ENCODE measurements at places on chromosomes 3 and 15. TPM values are rescaled to one million over a fixed set of nuclear protein-coding genes. Genes with fewer than 3 reads are reported as not detected.

The VIPR1 gene
- 3.5 TPM for total RNA-seq

The FETUB gene
- not detected for total RNA-seq

The SHC4 gene
- 7.2 TPM for total RNA-seq

The SLC27A2 gene
- not detected for total RNA-seq

The HCN4 gene
- total RNA-seq, result not detected

The BCL2A1 gene
- total RNA-seq, result not detected

The RASGRP1 gene
- not detected for total RNA-seq

The C3orf22 gene
- total RNA-seq, result not detected

The CCDC54 gene
- not detected for total RNA-seq

The LRRIQ4 gene
- total RNA-seq, result not detected

The CCDC9B gene
- 55.8 TPM for total RNA-seq

The ANKRD63 gene
- total RNA-seq, result not detected

The KCNH8 gene
- total RNA-seq, result not detected

GRCh38 chr3:49006408-49007067 is 653 bp upstream of the WDR6 start:
- H3K4me3 ChIP-seq, result peak overlapping the region; percentile 77
- H3K4me1 ChIP-seq, result peaks cover 13% of the 10 kb centered on the region
- H3K27ac ChIP-seq, result peak overlapping the region; percentile 96
- H3K27me3 ChIP-seq, result no peaks in the 10 kb centered on the region

DNA sequence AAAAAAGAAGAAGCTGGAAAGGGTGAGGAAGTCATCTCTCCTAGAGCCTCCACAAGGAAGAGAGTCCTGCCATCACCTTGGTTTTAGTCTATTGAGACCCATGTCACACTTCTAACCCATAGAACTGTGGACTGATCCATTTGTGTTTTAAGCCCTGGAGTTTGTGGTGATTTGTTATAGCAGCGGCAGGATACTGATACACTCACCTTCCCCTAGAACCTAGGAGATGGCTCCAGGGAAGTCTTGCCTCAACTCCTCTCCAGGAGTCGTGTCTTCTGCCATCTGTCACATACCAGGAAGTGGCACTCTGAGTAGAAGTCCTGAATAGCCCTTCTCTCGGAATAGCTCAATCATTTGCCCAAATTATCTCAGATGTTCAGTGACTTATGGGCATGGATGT is 14.6 kb upstream of the APBA2 start:
- H3K27me3 ChIP-seq, result no peaks in the 10 kb centered on the region
- no peak for DNase-seq
- no peak overlapping the region for H3K4me3 ChIP-seq

DNA sequence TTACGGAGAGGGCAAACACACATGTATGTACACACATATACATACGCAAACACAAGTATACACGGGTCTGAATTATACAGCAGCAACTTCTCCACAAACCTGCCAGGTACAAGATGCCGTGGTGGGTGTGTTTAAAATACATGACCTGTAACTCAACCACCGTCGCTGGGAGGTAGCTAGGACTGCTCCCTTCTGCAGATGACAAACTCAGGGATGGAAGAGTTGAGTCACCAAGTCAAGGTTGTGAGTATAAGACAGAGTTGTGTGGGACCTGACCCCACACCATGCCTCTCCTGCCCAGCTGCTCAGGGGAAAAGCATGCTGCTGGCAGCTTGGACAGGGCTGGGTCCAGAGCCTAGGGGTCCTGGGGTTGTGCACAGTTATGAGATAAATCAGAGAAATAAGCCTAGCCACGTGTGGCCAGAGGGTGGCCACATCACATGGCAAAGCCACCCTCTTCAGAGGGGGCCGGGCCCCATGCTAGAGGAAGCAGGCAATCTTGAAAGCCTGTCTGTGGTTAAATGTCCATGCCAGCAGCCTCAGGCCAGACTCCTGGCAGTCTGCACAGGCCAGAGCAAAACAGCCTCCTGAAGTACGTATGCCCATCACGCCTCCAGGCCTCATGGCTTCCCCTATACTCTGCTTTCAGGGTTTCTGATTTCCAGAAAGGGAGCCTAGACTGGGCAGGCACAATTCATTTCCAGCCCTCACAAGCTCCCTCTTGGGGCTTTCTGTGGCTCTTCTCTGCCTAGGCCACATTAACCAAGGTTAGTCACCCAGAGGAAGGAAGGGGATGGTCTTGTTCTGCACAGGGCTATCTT is 107.7 kb upstream of the RPL32 start:
- H3K36me3 ChIP-seq, result no peaks in the 10 kb centered on the region
- H3K4me3 ChIP-seq, result no peak overlapping the region
- no peak for DNase-seq

DNA sequence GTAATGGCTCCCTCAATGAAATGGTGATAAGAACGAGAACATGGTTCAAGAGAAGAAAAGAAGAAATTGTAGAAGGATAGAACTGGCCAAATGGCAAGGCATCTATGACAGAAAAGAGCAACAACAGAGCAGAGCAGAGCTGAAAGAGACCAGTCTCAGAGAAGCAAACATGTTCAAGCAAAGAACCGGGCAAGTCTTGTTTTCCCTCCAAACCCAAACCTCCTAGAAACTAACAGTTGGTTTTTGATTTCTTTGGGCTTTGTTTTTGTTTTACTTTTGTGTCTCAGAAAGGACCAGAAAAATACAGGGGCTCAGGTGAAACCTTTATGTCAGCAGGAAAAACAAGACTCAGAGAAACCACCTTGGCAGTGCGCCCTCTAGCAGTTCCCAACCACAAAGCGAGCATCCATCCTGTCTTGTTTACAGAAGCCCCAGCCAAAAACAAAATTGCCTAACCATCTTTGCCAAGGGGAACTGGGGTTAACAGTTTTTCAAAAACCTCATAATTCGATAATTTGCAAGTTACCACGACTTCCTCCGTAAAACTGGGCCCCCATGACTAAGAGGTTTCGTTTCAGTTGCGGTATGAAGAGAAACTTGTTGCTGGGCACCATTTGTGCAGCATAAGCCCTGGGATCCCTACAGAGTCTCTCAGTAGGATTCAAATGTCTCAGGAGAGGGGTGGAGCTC is 159.2 kb upstream of the SLC24A5 start:
- DNase-seq, result no peak
- no peak overlapping the region for H3K4me3 ChIP-seq

- no peak overlapping the region for H3K27ac ChIP-seq
- no peak overlapping the region for H3K4me3 ChIP-seq
- no peaks in the 10 kb centered on the region for H3K36me3 ChIP-seq
- H3K4me1 ChIP-seq, result no peaks in the 10 kb centered on the region
Observed at GRCh38 chr3:118102737-118103136, 931.9 kb downstream of the IGSF11 start.

DNA sequence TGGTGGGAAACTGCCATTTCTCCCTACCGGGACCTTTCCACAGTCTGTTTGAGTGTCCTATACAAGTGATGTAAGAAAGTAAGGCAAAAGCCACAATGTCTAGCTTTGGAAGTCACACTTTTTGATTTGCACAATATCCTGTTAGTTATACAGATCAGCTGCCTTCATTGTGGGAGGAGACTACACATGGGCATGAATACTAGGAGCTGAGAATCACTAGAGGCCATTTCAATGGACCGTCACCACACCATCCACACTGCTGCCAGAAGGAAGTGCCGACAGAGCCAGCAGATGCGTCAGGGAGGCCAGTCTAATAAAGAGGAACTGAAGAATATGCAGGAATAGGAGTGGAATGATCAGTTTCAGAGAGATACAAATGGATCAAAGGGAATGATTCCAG is 65.8 kb downstream of the SCN11A start:
- no peaks in the 10 kb centered on the region for H3K27me3 ChIP-seq
- DNase-seq, result no peak
- H3K4me1 ChIP-seq, result no peaks in the 10 kb centered on the region
- no peak overlapping the region for H3K27ac ChIP-seq
- no peak overlapping the region for H3K4me3 ChIP-seq

- no peaks in the 10 kb centered on the region for H3K4me1 ChIP-seq
- DNase-seq, result no peak
- H3K27ac ChIP-seq, result no peak overlapping the region
- no peaks in the 10 kb centered on the region for H3K36me3 ChIP-seq
Observed at GRCh38 chr3:175311946-175312345, 452.8 kb downstream of the NAALADL2 start.

GRCh38 chr3:122615303-122615702 is 37.9 kb downstream of the PARP15 start:
- DNase-seq, result no peak
- no peak overlapping the region for H3K27ac ChIP-seq
- no peaks in the 10 kb centered on the region for H3K4me1 ChIP-seq

DNA sequence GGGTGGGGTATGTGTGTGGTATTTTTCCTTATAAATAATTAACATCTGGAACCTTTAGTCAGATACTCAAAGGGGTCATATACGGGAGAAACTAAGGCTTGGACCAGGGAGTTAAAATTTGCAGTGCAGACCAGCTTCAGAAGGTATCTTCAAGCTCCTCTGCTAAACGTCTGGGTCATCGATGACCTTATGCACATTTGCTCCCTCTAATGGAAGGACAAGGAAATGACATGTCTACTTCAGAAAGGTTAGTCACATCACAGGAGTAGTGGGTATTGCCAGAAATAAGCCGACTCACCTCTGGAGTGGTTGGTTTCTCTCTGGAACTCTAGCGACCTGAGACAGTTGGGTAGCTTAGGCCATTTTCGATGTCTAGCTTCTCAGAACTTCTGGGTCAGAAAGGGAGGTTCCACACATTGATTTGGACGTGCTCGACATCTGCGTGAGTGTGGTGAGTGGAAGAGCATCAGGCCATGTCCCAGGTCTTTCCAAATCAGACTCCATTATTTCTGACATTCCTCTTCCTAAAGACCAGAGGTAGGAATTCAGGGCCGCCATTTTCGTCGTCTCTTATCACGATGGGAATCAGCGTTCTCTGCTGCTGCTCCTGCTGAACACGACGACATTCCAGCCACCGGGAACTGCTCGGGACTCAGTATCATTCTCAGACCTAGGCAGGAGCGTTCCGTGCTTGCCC is 31.8 kb upstream of the RASA2 start:
- no peak overlapping the region for H3K4me3 ChIP-seq
- peaks cover 15% of the 10 kb centered on the region for H3K4me1 ChIP-seq
- no peaks in the 10 kb centered on the region for H3K27me3 ChIP-seq
- H3K36me3 ChIP-seq, result no peaks in the 10 kb centered on the region
- DNase-seq, result no peak

- H3K27ac ChIP-seq, result no peak overlapping the region
- H3K27me3 ChIP-seq, result no peaks in the 10 kb centered on the region
- no peak for DNase-seq
- H3K4me1 ChIP-seq, result no peaks in the 10 kb centered on the region
Observed at GRCh38 chr15:69119683-69120395, 40.6 kb upstream of the GLCE start.

DNA sequence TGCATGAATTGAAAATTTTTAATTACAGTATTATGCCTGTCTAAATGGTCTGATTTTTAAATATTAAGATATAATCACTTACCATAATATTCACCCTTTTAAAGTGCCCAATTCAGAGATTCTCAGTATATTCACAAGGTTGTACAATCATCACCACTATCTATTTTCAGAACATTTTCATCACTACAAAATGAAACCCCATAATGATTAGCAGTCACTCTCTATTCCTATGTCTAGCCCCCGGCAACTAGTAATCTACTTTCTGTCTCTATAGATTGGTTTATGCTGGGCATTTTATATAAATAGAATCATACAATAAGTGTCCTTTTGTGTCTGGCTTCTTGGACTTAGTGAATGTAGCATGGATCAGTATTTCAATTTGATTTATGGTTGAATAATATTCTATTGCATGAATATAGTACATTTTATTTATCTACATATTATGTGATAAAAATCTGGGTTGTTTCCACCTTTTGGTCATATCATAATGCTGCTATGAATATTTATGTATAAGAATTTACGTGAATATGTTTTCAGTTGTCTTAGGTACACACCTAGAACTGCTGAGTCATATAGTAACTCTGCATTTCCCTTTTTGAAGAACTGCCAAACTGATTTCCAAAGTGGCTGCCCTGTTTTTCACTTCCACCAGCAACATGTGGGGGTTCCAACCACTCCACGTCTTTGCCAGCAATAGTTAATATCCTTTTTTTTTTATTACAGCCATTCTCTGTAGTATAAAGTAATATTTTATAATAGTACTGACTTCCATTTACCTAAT is 485.7 kb upstream of the ZNF385D start:
- no peak overlapping the region for H3K27ac ChIP-seq
- no peaks in the 10 kb centered on the region for H3K4me1 ChIP-seq
- DNase-seq, result no peak
- no peak overlapping the region for H3K4me3 ChIP-seq
- H3K36me3 ChIP-seq, result no peaks in the 10 kb centered on the region
- no peaks in the 10 kb centered on the region for H3K27me3 ChIP-seq

- no peak overlapping the region for H3K4me3 ChIP-seq
- no peaks in the 10 kb centered on the region for H3K36me3 ChIP-seq
- H3K27ac ChIP-seq, result no peak overlapping the region
- no peaks in the 10 kb centered on the region for H3K27me3 ChIP-seq
- peaks cover 4% of the 10 kb centered on the region for H3K4me1 ChIP-seq
- DNase-seq, result no peak
Observed at GRCh38 chr15:31228980-31229826, 97.4 kb upstream of the KLF13 start.

- peaks cover 3% of the 10 kb centered on the region for H3K4me1 ChIP-seq
- peaks cover 39% of the 10 kb centered on the region for H3K36me3 ChIP-seq
- H3K4me3 ChIP-seq, result no peak overlapping the region
Observed at GRCh38 chr15:101288905-101289513, 6.0 kb downstream of the SNRPA1 start.

- no peak overlapping the region for H3K4me3 ChIP-seq
- no peaks in the 10 kb centered on the region for H3K4me1 ChIP-seq
- no peaks in the 10 kb centered on the region for H3K27me3 ChIP-seq
- no peak for DNase-seq
- H3K27ac ChIP-seq, result no peak overlapping the region
- H3K36me3 ChIP-seq, result peaks cover 4% of the 10 kb centered on the region
Observed at GRCh38 chr3:72746430-72747411, 101.5 kb downstream of the SHQ1 start.

DNA sequence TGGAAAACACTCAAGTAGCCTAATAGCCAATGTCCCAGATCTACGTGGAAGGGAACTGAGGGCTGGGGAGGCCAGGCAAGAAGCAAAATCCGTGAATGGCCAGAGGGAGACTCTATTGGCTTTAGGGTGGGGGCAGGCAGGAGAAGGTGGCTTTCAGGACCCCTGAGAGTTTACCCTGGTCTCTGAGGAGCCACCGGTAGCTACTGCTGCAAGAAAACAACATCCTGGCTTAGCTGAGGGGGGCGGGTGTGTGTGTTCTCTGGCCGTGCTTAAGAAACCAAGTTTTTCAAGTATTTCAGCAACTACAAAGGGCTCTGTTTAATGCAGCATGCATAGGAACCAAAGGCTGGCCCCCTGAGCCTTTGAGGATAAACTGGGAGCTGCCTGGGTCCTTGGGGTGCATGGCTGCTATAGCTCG is 47.6 kb upstream of the TRPM1 start:
- H3K27ac ChIP-seq, result no peak overlapping the region
- no peaks in the 10 kb centered on the region for H3K36me3 ChIP-seq
- H3K4me3 ChIP-seq, result no peak overlapping the region
- H3K4me1 ChIP-seq, result no peaks in the 10 kb centered on the region
- no peaks in the 10 kb centered on the region for H3K27me3 ChIP-seq

Measured in ascending aorta (tissue), 2 donors.